GM20000 (cell line): ENCODE measurements at places on chromosomes 3 and 15.

- DNase-seq: no peak
Observed at GRCh38 chr3:10263646-10264363, 15.5 kb downstream of the TATDN2 start.

GRCh38 chr3:24086206-24086605 is 141.1 kb downstream of the NR1D2 start:
- DNase-seq: no peak

DNA sequence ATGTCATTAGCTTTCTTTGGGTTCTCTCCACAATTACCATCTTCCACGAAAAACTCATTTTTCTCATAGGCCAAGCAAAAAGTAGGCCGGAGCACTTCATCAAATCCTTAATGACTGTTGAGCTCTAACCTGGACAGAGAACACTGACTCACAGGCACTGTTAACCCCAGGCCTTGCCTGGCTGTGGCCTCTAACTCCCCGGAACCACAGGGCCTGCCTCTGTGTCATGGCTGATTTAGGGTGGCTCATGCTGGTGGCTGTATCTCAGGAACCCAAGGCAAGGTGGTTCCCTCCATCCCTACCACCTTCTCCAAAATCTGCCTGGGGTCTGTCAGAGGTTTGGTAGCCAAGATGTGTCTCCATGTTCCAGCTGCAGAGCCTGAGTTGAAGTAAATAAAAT is 3.6 kb downstream of the CRTAP start:
- no peak for DNase-seq

DNA sequence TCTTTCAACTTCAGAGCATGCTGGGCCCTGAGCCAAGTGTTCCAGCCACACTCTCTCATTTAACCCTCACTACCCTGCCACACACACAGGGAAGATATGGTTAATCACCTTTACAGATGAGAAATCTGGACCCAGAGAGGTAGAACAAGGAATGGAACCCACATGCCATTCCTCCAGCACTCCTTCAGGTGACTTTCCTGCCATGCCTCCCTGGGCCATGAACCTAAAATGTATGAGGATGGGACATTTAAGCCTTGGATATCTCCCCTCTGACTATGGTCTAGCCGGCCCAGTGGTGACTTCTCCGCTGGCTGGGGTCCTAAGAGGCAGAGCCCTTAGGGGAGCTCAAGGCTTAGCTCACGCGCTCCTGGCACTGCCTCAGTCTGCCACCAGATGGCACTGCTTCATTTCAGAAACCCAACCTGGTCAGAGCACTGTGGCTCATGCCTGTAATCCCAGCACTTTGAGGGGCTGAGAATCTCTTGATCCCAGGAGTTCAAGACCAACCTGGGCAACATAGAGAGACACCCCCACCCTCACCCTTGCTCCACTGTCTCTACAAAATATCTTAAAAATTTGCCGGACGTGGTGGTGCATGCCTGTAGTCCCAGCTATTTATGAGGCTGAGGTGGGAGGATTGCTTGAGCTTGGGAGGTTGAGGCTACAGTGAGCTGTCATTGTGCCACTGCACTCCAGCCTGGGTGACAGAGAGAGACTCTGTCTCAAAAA is 2.2 kb upstream of the DCAF1 start:
- peak; percentile 62 for DNase-seq

DNA sequence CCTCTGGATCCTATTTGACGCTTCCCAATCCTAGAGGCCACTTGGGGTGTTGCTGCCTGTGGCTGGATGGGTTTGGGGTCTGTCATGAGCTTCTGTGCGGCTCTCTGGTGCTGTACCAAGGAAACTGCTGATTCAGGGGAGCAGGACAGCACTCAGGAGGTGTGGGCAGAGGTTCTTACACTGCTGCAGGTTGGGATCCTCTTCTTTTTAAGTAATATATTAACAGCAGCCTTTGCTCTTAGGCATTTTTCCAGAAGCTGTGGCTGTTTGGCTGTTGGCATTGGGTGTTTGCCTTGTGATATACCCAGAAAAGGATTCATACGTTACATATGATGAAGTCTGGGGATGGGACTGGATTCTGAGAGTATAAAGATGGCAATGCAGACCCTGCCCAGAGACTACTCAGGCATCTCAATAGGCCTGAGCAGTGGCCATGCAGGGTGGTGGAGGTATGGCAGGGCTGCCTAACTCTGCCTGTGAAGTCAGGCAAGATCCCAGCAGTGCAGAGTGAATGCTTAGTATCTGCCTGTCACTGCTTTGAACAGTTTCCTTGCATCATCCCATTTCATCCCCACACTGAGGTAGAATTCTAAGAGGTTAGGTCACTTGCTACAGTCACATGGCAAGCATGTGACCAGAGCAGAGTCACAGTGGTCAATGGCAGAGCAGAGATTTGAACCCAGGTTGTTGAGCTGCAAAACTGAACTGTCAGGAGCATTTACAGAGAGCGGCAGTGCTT is 3.9 kb downstream of the ABHD6 start:
- DNase-seq: no peak

- DNase-seq: peak; percentile 42
Observed at GRCh38 chr3:101069901-101070798, 76.9 kb upstream of the ABI3BP start.

GRCh38 chr3:191175102-191175501 is 23.9 kb upstream of the OSTN start:
- DNase-seq: no peak

DNA sequence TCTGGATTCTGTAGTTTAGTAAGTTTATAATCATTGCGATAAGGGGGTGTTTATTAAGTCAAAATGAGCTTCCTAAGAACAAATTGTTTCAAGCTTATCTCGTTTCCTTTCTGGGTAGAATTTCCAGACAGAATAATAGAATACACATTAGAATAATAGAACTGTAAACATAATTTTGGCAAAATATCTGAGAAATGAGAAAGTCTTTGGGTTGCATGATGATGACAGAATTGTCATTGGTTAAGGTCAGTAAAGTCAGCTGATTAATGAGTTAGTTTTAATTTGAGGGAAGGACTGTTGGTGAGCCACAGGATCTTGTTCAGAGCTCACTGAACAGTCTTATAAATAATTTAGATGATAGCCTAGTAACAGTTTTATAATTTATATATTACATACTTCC is 10.2 kb downstream of the EIF2A start:
- no peak for DNase-seq

DNA sequence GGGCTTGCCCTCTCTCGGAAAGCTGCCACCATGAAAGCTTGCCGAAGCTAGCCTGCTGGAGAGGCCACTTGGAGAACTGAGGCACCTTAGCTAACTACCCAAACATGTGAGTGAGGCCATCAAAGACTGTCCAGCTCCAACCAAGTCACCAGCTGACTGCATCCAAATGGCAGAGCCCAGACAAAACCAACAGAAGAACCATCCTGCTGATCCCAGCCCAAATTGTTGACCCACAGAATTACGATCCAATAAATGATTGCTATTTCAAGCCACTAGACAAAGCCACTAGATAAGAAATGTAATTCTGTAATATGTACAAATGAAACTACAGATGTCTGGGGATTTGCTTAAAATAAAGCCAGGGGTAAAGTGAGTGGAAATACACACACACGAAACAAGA is 109.8 kb upstream of the TRPM1 start:
- DNase-seq: no peak

GRCh38 chr3:46998121-46998851 is 18.8 kb downstream of the NBEAL2 start:
- peak; percentile 87 for DNase-seq

- no peak for DNase-seq
Observed at GRCh38 chr3:196220991-196221390, 4.7 kb downstream of the SLC51A start.

DNA sequence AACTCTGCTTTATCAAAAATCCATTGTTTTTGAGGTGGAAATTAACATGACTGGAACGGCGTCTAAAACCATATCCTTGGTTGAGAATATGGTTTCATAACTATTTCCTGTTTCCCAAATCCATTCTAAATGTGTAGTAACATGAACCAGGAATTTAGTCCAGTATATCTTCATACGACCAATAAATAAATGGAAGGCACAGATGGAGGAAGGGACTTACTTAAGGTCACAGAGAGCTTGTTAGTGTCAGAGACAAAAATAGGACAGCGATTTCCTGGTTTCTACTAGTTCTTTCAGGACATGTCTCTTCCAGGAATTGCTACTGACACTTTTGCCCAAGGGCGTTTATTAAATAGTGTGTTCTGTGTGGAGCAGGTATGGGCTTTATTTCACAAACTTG is 41.2 kb downstream of the HES1 start:
- DNase-seq: no peak

- DNase-seq: no peak
Observed at GRCh38 chr3:139157161-139157932, 112.7 kb upstream of the PRR23C start.

- peak; percentile 81 for DNase-seq
Observed at GRCh38 chr15:74620636-74621545, 5.3 kb downstream of the CLK3 start.

DNA sequence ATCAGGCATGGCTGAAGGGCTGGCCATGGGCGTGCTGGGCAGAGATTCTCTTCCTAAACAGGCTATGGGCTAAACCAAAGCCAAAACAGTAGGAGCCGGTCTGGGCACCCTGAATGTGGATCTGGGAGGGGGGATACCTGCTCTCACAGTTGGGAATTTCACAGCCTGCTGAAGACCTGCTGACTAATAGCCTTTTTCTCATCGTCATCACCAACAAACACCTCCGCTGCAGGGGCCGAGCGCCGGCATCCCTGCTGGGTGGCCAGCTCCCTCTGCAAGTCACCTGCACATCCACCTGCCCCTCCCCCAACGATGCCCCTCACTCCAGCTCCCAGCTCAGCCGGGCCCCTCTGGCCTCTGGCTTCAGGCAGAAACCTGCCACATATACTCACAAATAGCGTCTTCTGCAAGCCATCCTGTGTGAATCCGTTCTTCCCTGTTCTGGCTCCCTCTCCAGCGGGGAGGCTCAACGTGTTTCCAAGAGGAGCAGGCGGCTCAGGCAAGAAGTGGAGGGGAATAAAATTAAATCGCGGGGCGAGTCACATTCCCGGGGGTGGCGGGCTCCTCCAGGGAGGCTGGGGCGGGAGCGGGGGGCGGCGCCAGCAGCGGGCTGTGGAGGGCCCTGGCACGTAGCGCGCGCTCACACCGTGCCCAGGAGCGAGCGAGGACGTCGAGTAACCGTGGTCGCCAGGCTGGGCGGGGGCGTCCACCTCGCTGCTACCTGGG is 466 bp downstream of the IQSEC1 start:
- DNase-seq: peak; percentile 42

DNA sequence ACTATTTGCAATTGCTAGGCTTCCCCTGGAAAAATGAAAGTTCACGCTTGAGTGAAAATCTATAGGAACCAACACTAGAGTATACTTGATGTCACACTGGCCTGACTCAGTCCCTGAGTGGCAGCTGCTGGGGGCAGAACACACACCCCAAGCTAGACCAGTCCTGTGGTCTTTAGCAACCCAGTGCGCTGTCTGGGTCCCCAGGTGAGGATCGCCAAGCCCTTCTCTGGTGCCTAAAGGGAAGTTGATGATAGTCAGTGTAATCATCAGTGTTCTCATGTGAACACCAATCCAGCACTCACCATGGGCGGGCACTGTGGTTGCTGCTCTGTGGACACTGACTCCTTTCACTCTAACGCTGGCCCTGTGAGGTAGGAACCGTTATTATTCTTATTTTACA is 11.2 kb downstream of the ALDH1A3 start:
- no peak for DNase-seq

- no peak for DNase-seq
Observed at GRCh38 chr3:142152384-142152783, 3.0 kb upstream of the TFDP2 start.

- no peak for DNase-seq
Observed at GRCh38 chr15:59048897-59049296, 56.0 kb upstream of the CCNB2 start.

- DNase-seq: no peak
Observed at GRCh38 chr3:174330303-174330702, 528.8 kb upstream of the NAALADL2 start.
